ENCODE measurements at places on chromosomes 6 and 20.

- DNase-seq = no peak
These were observed 3.0 kb upstream of the IL17A start for GRCh38 chr6:52183131-52183713.

DNA sequence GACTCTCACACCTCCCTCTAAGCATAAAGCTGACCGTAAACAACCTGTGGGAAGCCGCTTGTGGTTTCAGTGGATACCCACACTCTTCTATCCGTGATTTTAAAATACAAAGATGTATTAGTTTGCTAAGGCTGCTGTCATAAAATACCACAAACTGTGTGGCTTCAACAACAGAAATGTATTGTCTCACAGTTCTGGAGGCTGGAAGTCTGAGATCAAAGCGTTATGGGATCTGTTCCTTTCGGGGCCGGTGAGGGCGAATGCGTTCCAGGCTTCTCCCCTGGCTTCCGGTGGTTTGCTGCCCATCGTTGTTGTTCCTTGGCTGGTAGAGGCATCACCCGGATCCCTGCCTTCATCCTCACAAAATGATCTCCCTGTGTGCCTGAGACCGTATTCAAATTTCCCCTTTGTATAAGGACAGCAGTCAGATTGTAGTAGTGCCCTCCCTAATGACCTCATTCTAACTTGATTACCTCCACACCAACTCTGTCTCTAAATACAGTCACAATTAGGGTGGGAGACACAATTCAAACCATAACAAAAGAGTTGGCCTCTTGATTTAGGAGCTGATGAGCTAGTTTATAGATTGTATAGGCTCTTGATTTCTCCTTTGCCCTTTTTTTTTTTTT, 210.6 kb upstream of the SOX4 start:
- no peak for DNase-seq

GRCh38 chr20:60510356-60510755, 552.1 kb downstream of the CDH26 start:
- no peak for DNase-seq

DNA sequence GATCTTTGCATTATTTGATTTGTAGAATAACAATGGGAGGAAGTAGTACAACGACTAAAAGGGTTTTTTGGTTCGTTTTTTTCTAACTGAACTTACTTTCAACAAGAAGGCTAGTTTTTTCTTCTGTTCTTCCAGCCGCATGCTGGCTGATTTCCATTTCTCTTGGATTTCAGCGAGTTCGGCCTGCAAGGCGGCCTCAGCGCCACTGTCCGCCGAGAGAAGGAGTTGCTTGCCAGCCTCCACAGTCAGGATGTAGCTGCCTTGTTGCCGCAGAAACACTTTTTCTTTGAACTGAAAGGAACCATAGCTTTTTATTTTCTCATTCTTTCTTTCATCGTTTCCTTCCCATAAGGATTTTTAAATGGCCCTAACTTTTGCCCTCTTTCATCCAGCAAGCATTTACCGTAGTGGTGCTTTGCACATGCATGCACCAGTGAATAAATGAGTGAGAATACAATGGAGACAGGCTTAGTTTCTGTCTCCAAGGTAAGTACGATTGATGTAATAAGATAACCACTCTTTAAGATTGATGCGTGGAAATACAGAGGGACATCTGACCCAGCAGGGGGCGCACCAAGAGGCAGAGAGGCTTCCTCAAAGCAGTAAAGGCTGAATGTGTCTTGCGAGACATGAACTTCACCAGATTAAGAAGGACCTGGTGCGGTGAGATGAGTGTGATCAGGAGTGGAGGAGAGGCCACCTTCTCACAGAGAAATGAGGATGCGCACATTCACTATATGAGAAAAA, 398.8 kb downstream of the ESR1 start:
- DNase-seq = no peak

DNA sequence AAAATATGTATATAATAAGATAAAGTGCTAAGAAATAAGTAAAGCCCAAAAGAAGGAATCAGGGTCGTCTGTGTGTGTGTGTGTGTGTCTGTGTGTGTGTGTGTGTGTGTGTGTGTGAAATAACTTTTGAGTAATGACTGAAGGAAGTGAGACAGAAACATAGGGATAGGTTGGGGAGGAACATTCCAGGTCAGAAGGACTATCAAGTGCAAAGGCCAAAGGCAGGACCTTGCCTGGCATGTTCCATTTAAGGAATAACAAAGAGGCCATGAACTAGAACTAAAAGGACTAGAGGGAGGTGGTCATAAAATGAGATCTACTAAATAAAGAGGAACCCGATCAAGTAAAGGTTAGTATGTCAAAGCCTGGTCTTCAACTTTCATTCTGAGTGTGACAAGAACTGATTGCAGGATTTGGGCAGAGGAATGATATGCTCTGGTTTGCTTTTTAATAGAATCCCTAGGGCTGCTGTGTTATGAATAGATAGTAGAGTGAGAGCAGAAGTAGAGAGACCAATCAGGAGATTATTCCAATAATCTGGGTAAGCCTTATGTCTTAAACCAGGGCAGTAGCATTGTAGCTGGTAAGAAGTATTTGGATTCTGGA, 6.9 kb downstream of the ENPP3 start:
- DNase-seq = no peak

GRCh38 chr6:93124006-93124632, 295.2 kb downstream of the EPHA7 start:
- DNase-seq = no peak

GRCh38 chr20:38804682-38805501, 605 bp upstream of the PPP1R16B start:
- no peak for DNase-seq

DNA sequence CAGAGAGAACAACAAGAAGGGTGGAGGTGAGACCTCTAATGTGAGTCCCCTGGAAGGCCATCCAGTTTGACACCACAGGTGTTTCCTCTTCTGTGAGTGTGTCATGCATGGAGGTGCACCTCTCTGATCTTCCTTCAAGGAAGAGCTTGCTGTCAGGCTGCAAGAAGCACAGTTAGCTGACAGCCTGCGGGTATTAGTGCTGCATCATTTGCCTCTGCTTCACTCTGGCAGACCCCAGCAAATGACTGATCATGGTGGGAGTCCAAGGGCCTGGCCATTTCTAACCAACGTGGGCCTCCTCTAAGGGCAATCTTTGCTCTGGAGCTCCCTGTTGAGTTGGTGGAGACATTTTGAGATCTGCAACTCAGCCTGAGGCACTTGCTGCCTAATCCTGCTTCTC, 206.3 kb downstream of the EPHA7 start:
- no peak for DNase-seq

DNA sequence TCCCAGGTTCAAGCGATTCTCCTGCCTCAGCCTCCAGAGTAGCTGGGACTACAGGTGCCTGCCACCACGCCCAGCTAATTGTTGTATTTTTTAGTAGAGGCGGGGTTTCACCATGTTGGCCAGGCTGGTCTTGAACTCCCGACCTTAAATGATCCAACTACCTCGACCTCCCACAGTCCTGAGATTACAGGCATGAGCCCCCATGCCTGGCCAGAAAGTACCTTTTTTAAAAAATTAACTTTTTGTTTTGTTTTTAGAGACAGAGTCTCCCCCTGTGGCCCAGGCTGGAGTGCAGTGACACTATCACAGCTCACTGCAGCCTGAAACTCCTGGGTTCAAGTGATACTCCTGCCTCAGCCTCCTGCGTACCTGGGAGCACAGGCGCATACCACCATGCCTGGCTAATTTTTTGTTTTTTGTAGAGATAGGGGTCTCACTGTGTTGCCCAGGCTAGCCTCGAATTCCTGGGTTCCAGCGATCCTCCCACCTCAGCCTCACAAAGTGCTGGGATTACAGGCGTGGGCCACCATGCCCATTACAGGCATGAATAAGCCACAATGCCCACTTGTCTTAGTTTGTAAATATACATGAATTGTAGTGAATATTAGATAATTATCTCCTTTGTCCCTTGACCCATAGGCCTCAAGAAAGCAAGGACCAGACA, 17.4 kb upstream of the EEF1A1 start:
- DNase-seq = no peak

- no peak for DNase-seq
These were observed 10.3 kb downstream of the KIZ start for GRCh38 chr20:21136015-21136732.

DNA sequence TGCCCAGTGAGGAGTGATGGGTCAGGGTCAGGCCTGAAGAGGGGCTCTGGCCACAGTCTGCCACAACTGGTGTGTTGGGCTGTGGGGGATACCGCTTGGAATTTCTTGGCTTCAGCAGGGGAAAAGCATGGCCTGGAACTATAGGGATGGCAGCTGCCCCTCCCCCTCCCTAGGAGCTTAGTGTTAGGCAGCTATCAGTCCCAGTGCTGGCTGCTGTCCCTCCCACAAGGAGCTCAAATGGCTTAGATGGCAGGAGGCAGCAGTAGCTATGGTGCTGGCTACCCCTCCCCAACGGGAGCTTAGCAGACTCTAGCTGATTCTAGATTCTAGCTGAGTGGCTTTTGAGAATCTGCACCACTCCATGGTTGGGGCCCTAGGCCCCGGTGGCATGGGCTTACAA, 414.5 kb upstream of the HSF2 start:
- no peak for DNase-seq

DNA sequence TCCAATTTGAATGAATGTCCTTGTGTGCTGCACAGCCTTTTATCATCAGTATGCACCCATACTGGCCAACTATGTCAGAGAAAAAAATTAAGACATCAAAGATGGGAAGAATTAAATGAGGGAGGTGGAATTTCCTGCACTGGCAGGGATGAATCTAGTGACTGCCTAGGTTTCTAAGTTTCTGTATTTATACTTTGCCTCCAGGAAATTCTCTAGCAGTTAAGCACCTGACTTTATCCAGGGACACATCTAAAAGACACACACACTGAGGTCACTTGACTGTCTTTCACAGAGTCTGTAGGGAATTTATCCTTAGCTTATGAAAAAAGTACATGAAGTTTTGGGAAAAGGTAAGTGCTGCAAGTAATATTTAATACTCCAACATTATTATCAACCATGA, 636.5 kb upstream of the PTCHD4 start:
- no peak for DNase-seq

- no peak for DNase-seq
These were observed 66.0 kb upstream of the UTRN start for GRCh38 chr6:144219056-144219685.

DNA sequence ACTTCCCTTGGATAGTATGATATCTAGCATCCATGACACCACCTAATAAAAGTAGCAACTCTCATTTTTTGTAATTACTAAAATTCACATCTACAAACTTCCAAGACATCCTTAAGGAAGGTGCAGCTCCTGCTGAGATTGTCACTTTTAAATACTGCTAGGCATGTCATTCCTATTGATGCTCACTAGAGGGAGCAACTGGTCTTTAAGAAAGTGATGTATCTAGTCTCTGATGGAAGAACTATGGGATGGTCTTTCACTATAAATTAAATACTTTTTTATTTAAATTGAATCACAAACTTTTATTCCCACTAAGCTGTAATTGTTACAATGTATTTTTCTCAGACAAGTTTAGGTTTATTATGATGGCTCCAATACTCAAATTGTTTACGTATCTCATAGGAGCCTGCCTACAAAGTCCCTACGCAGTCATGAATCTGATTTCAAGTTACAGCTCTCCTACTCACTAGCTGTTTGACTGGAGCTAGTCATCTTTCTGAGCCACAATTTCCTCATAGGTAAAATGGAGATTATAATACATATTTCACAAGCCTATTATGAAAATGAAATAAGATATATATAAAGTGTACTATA, 8.1 kb upstream of the TSPYL1 start:
- no peak for DNase-seq

DNA sequence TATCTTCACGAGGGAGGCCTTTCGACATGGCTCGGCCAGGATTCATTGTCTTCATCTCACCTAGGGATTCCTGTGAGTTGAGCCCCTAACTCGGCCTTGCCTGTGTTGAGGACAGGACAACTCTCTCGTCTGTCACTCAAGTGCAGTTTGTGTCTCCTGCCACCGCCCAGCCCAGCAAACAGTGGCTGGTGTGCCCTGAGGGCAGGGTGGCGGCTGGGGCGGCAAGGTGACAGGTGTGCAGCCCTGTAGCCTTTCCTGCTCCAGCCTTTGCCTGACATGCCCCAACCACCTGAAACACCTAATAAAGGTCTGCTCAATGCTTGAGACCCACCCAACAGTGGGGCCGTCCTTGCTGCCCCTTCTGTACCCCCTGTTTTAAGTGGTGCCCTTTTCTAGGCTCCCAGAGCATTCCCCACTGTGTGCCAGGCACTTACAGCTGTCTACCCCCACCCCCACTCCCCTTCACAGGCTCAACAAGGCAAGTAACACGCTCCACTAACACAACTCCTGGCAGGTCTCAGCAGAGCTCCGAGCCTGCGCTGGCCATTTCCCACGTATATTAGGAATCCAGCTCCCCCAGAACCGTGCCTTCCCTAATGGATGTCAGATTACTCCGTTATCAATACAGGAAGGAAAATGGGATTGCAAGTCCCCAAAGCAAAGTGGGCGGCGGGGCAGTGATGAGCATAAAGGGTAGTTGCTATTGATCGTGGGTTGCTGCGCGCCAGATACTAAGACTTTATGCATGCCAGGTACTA, 17.7 kb downstream of the GFRA4 start:
- no peak for DNase-seq

GRCh38 chr20:2585811-2586210, 49.4 kb downstream of the TMC2 start:
- no peak for DNase-seq

DNA sequence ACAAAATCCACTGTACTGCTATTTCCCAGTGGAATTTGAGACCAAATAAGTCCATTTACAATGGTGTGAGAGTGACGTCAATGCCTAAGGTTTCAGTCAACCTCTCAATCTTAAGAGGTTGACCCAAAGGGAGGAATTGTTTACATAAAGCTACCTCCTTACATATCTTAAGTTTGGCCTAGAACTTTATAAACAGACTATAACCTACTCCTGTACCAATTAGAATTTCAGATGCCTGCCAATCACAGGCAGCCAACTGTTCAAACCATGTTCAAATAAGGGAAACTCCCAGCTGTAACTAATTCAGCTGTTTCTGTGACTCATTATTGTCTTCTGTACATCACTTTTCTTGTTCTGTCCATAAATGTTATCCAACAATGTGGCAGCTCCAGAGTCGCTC, 14.5 kb downstream of the LGSN start:
- DNase-seq = no peak

GRCh38 chr6:120871416-120872261, 462.6 kb downstream of the TBC1D32 start:
- no peak for DNase-seq

GRCh38 chr6:35146453-35146852, 5.3 kb upstream of the TCP11 start:
- DNase-seq = no peak

DNA sequence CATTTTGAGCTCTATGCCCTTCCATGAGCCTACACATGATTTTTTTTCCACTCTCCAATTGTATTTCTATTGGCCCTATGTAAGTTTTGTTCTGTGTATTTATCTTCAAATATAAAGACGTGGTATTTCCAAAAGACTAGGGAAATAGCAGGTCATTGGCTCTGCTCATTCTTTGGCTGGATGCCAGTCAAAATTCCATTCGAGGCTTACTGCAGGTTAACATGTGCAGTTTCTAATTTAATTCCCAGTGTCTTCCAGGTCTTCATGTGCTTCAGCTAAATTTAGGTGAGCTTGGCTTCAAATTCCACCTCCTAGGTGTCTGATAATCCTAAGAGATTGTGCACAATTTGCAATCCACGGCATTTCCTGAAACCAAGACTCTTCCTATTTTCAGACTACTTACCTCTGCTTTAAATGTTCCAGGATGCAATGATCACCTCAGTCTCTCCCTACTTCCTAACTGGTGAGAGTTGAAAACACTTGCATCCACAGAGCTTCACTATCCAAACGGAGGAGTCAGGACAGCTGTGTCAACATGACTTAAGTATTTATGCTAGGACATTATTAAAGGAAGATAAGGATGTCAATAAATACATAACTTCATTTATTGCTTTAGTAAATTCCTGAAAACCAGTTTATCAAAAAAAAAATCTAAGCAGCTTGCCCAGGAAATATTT, 236.1 kb downstream of the COL12A1 start:
- DNase-seq = no peak
